ENCODE measurements at places on chromosomes 7 and 10.

- DNase-seq, result no peak
These were observed 966.8 kb downstream of the LRMDA start for GRCh38 chr10:76398043-76398710.

GRCh38 chr7:41648501-41648900 is 54.4 kb downstream of the INHBA start:
- DNase-seq, result no peak

DNA sequence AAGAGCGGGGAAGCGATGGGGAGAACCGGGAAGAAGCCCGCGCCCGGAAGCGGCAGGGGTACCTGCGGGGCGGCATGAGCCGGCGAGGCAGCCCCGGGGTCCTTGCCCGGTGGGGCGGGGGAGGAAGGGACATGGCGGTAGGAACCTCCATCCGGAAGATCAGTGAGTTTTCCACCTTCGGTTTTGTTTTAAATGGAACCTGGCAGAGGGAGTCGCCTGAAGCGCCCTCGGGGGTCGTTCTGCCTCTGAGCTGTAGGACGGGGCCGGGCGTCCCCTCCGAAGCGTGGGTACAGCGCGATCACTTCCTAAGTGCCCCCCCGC is 471 bp downstream of the PFKP start:
- no peak for DNase-seq

- DNase-seq, result no peak
These were observed 1288.7 kb upstream of the SORCS1 start for GRCh38 chr10:108453166-108453565.

GRCh38 chr10:121615435-121615793 is 17.2 kb upstream of the FGFR2 start:
- no peak for DNase-seq
